Stimulated activated CD8-positive, alpha-beta memory T cell treated with anti-CD3 and anti-CD28 coated beads, Interleukin-12 subunit alpha, Interleukin-12 subunit beta, amount 100 ng/mL, for 4 hours (primary cell): ENCODE measurements at places on chromosomes 3 and 15.

- DNase-seq, result no peak
Observed at GRCh38 chr15:98755138-98755537, 106.8 kb downstream of the IGF1R start.

DNA sequence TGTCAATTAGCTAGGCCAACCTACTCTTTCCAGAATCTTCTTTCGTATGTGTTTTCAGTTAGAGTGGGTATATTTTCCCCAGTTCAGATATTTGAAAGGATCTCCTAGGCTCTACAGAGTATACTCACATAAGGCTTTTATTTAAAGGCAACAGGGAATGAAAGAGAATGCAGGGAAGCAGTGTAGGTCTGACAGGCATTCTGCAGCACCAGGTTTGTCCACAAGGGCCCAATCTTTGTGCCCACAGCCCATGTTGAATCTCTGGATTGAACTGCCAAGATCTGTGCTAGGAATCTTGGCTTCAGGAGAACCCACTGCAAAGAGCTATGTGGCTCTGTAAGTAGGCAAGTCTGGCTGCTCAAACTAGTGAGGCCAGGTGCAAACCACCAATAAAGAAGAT, 24.2 kb upstream of the GALNT15 start:
- no peak for DNase-seq

- DNase-seq, result no peak
Observed at GRCh38 chr3:143839980-143840379, 8.3 kb downstream of the SLC9A9 start.

DNA sequence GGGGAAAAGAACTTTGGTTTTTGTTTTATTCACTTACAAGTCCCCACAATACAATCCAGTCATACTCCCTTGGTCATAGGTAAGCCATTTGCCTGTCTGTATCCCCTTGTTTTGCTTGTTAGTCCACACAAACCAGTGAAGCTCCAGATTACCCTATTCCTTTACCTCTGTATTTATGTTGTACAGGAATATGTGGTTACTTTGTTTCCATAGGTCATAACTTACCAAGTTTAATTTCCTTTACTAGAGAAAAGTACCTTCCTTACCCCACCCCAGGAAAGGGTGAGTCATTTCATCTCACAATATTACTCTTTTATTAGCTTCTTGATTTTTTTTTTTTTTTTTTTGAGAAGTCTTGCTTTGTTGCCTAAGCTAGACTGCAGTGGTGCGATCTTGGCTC, 113.4 kb upstream of the LRRFIP2 start:
- no peak for DNase-seq

- no peak for DNase-seq
Observed at GRCh38 chr15:74264081-74264501, 28.0 kb downstream of the CCDC33 start.

DNA sequence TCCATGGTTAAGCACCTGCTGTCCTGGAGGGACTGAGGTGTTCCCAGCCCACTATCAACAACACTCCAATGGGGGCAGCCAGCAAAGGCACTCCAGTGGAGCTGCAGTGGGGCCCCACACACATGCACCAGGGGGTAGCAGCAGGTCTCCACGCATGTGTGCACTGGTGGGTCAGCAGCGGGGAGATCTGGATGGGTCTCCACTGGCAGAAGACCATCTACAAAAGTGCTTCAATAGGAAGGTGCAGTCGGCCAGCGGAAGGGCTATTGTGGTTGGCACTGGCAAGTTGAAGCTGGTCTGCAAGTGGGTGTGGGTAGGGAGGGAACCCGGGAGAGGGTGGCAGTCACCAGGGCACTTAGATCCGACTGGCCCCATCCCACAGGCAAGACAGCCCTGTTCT, 1355.4 kb downstream of the NSUN3 start:
- DNase-seq, result no peak

DNA sequence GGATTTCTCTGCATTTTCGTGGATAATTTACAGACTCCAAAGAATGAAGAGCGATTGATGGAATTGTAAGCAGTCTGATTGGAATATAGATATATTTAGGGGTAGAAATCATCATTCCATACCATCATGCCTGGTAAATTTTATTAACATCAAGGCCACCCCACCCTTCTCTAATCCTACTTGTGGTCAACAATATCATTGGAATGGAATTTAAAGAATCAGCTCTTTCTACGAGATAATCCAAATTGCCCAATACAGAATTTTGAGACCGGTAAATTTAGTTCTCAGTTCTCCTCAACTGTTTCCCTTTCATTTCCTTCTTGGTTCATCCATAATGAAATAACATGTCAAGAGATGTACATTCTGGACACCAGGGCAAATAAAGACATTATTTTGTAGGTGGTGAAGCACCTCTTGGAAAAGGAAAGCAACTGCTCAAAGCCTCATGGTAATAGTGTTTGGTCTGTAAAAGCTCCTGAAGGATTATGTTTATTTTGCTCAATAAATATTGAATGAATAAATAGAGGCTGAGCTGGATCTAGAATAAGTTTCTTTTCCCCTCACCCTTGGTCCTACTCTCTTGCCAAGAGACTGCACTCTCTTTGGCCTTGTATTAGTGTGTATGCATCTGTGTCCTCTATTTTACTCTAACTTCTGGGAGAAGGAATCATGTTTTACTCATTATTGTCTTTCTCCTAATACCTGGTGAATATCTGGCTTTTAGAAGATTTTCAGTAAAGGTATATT, 133.7 kb upstream of the BCL6 start:
- DNase-seq, result no peak

DNA sequence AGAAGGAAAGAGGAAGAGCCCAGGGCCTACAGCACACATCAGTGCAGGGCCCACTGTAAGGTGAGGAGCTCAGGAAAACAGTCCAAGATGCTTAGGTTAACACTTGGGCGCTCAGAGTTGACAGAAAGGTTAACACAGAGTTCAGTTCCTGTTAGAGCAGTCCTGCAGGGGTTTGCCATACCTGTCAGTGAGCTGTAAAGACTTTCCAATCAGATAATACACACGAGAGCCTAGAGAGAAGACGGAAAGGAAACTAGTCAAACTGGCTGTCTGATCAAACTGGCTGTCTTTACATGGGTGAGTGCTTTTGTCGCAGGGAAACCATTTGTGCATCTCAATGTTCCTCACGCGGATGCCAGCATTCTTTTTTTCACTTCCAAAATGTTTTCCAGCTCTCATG, 61.4 kb upstream of the ARHGEF26 start:
- no peak for DNase-seq

DNA sequence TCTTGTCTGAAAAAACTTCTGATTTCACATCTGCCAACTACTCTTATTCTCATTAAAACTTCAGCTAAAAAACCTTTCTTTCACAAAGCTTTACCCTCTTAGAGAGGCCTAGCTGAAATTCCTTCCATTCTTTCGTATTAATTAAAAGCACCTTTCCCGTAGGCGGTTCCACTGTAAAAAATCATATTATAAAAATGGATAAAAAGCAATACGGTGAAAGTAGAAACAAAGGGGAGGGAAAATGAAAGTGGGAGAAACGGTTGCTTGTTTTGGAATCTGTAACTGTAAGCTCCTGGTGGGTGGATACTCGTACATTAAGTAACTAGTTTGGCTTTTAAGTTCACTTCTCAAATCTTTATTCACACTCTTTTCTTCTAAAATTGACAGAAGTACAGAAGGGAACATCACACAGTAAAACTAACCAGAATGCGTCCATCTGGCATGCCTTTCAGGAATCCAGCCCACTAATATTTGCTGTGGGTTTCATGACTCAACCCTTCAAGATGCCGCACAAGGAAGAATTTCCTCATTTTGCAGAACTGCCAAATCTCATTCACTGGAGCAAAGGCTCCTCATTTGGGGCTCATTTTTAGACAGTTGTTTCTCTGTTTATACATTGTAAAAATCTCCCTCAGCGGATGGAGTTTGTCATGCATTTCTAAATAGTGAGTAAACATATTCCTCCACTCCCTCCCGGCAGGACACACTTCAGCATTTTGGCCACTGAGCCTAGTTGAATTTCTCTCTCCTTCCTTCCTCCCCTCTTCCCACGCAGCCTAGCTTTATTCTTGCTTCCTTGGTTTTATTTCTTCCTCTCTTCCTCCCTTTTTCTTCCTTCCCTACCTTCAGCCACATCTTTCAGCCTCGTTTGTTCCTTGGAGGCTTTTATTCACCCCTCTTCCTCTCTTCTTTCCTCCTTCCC, 419.5 kb upstream of the NAALADL2 start:
- no peak for DNase-seq

GRCh38 chr3:32325201-32325600, 66.5 kb upstream of the CMTM7 start:
- DNase-seq, result no peak

DNA sequence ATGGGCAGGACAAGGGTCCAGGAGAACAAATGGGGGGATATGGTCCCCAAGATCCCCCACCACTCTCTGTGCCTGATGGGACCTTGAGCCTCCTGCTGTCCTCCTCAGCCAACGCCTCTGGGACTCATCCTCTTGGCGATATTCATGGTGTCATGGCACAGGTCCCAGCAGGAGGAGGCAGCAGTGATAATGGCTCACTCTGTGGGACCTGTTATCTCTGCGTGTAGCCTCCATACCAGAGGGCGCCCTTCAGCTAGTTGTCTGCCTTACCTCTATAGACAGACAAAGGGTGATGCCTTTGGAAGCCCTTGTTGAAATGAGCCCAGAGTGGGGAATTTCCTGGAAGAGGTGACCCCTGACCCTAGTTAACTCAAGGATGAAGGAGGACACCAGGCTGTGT, 7.4 kb downstream of the ZBTB47 start:
- DNase-seq, result no peak

- no peak for DNase-seq
Observed at GRCh38 chr3:185151964-185152409, 873 bp downstream of the C3orf70 start.

DNA sequence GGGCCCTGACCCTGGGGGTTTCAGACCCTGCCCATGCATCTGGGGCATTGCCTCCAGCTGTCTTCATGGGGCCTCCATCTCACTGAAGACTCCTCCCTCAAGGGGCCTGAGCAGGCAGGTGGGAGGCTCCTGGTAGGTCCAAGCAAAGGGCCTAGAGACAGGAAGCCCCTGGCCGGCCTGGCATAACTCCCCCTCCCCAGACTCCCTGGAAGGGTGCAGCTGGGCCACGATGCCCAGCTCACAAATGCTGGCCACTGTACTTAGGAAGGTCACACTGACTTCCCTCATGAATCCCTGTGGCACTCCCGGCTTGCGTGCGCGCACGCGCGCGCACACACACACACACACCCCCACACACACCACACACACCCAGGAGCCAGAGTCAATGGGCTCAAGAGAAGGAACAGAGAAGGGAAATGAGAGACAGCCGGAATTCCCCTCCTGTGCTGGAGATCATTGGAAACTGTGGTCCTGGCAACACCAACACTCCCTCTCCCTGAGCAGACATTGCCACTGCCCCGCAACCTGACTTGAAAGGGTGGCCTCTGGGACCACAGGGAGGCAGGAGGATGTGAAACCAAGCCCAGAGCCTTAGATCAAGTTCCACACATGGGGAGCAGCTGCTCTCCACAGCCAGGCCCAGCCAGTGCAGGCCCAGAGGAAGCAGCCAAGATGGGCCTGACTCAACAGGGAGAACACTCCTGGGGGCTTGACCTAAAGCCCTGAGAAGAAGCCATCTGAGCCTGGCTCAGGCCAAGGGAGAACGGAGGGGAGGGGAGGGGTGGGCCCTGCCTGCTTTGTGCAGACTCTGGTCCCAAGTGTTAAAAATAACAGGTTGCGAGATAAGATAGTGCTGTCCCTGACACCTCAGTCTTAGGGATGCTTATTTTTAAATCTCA, 69.7 kb downstream of the SCN5A start:
- no peak for DNase-seq

DNA sequence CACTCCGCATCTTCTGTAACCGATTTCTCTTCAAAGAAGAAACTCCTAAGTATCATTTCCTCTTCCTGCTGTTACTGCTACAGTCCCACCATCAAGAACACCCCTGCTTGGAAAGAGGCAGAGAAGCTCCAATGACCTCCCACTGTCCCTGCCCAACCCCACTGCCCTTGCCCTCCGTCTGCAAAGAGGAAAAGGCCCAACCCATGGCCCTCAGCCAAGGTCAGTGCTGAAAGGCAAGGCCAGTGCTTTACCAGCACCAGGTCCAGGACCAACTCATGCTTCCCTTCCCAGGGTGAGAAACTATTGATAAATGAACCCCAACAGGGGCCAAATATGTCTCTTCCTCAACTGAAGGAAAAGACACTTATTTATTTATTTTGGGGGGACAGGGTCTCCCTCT, 22.5 kb downstream of the FAM240A start:
- DNase-seq, result no peak

DNA sequence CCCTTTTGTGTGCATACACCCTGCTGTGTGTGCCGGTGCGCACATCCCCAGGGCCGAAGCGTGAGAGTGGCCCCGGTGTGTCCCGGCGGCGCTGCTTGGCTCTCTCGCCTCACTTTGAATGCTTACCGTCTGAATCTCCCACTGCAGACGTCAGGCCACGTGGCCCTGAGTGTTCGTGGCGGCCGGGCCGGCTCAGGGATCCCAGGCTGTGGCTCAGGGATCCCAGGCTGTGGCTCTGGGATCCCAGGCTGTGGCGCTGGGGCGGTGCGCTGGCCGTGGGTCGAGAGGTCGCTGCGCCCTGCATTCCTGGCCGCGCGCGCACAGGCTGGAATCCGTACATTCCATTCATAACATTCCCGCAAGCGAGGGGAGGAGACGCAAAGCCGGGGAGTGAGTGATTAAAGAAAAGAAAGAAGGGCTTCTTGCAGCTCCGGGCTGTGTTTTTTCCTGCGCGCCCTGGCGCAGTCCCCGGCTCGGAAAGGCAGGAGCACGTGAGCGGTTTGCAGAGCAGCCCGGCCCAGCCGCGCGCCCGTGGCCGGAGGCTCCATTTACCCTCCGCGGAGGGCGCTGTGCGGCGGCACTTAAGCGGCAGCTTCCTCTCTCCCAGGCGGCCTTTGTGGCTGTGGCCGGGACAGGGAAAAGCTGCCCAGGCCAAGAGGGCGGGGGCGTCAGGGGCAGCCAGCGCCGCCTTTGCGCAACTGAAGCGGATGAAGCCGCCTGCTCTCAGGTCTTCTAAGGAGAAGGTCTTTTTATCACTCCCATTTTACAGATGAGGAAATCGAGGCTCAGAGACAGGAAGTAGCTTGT, 87.0 kb upstream of the ALDH1L1 start:
- DNase-seq, result no peak

DNA sequence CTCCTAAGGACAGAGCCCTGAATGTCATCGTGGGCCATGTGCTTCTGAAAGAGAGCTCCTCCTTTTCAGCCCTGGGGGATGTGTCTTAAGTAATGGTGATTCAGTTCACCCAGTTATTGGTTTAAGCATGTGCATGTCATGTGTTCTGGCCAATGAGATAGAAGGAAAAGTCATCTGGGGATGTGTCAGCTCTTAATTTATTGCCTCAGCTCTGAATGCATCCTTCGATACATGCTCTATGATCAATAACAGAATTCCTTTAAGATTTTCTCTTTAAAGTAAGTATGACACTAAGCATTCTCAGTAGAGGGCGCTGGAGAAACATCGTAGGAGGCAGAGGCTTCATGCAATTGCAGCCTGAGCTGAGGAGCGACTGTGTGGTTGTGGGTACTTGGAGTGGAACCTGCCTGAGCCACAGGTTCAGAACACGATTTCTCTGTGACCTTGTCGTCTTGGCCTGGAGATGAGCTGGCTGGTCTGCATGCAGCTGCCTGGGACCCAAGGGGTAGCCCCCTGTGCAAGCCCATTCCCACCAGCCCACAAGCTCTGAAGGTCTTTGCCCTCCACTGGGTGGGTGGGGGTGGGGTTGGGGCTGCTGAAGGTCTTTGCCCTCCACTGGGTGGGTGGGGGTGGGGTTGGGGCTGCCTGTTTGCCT, 69.5 kb downstream of the C3orf38 start:
- DNase-seq, result no peak
